ENCODE measurements at places on chromosomes 3 and 15.

DNA sequence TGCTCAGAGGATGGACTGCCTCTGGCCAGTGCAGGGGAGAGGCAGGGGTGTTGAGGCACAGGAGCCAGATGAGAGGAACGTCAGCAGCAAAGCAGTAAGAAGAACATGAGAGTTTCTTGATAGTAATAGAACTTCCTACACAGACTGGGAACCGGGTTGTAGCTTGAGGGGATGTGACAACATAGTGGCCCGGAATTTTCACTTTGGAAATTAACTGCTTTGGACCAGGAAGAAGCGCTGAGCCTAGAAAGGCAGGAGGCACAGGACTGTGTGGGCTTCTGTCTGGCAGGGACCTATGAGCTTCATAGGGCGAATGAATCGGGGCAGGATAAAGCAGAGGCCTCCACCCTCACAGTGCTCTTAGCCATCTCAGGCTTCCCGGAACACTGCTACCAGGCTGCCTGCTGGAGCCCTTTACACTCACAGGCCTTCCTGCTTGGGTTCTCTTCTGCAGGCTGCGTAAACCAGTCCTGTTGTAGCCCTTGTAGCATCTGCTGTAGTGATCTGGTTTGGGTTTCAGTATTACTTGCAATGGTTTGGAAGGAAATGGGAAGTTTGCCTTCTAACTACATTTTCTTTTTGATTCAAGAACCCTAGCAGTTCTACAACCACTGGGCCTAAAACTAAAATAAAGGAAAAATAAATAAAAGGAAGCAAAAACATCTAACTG lies 3.3 kb upstream of the ADPGK start:
- DNase-seq, result no peak

DNA sequence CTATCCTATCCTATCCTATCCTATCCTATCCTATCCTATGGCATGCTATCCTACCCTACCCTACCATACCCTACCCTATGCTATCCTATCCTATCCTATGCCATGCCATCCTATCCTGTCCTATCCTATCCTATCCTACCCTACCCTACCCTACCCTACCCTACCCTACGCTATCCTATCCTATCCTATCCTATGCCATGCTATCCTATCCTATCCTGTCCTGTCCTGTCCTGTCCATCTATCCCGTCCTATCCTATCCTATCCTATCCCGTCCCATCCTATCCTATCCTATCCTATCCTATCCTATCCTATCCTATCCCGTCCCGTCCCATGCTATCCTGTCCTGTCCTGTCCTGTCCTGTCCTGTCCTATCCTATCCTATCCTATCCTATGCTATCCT lies 57.4 kb downstream of the SLC6A11 start:
- no peak for DNase-seq

DNA sequence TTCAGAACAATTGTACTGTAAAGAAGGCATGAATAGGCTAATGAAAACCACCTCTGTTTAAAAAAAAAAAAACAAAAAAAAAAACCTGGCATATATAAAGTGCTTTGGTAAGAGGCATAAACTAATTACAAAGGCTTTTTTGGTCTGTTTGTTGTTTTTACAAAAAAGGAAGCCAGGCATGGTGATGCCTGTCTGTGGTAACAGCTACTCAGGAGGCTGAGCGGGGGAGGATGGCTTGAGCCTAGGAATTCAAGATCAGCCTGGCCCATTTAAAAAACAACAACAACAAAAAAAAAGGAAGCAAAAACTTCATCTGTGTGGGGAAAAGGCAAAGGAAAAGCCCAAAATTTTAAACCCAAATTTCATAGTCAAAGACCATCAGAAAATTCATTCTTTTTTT lies 47.0 kb downstream of the OSBPL10 start:
- DNase-seq, result no peak

- DNase-seq, result no peak
Measured at GRCh38 chr3:186459108-186459467, 85.1 kb downstream of the CRYGS start.

- no peak for DNase-seq
Measured at GRCh38 chr15:48972750-48973503, 9.2 kb upstream of the SHC4 start.

- no peak for DNase-seq
Measured at GRCh38 chr15:78179906-78180305, 30.7 kb downstream of the IDH3A start.

Data from activated T-cell treated with anti-CD3 and anti-CD28 coated beads, Interleukin-2, amount 50 U/mL, for 1 hour (primary cell).